Sciatic nerve (tissue), 2 donors: ENCODE measurements at places on chromosomes 1 and 21.

DNA sequence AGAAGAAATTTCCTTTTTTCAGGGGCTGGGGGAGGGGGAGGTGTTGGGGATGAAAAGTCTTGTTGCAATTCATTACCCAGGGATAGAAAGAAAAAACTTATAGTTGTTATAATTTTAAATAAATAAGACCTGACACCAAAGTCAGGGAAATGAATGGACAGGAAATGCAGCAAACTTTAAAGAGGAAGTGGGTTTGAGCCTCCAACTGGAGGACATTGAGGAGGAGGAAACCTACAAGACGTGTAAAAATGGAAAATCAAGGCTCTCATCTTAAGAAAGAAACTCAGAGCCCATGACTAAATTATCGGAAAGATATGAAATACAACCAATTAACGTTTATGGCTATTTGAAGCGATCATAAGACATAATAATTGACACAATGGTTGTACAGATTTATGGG lies 54.4 kb downstream of the NIBAN1 start:
- no peak for DNase-seq

DNA sequence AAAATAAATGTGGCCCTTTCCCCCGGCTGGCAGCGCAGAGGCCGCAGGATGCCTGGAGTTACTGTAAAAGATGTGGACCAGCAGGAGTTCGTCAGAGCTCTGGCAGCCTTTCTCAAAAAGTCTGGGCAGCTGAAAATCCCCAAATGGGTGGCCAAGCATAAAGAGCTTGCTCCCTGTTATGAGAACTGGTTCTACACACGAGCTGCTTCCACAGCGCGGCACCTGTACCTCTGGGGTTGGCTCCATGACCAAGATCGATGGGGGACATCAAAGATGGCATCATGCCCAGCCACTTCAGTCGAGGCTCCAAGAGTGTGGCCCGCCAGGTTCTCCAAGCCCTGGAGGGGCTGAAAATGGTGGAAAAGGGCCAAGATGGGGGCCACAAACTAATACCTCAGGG lies 95.9 kb downstream of the LRIG2 start:
- DNase-seq: no peak

DNA sequence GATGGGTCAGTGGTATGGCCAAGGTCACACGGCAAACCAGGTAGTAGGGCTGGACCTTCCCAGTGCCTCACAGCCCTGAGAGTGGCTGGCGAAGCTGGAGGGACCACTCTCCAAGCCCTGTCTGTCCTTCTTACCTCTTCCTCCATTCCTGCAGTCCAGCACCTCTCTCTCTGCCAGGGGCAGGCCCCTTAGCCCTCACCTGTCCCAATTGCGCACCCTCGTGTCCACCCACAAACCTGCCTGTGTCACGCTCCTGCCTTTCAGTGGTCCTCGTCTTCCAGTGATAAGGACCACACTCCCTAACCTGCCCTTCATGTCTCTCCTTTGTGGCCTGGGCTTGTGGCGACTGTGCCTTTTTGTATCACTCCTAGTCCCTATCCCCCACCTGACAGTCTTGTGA lies 3.4 kb downstream of the PODN start:
- DNase-seq: no peak

- no peak for DNase-seq
Measured at GRCh38 chr1:245823408-245824147, 668.8 kb downstream of the KIF26B start.

GRCh38 chr1:32917521-32917920 lies 16.3 kb upstream of the TMEM54 start:
- DNase-seq: no peak
